RKO (cell line): ENCODE measurements at places on chromosomes 6 and 20.

DNA sequence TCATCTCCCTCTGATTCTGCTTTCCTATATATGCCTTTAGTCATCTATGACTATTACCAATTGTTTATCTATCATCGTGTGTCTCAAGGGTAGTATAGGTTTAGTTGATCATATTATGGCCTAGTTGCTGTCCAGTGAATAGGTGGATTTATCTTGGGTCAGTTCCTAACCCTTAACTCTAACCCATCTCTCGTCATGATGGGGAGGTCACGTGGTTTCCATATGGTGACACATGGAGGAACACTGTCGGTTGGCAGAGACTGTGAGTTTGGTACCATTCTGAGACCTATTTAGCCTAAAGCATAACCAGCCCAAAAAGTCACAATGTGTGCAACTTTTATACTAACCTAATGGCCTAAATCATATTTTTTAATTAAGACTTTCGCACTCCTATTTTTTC lies 103.5 kb downstream of the SAMD5 start:
- no peak for DNase-seq

DNA sequence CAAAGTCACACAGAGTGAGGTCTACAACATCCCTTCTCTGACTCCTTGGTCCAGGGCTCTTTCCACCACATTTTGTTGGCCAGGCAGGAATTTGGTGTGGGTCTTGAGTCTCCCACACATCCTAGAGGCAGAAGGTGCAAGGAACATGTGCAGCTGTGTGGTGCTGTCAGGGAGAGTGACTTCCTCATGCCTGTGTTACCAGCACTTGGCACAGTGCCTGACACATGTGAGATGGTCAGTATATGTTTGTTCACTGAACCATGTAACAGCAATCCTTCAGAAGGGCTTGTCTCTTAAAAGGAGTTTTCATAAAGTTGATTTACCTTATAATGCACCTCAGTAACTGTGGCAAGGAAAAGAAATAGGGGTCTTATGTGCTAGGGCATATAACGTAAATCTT lies 168.5 kb downstream of the CDC5L start:
- no peak for DNase-seq

DNA sequence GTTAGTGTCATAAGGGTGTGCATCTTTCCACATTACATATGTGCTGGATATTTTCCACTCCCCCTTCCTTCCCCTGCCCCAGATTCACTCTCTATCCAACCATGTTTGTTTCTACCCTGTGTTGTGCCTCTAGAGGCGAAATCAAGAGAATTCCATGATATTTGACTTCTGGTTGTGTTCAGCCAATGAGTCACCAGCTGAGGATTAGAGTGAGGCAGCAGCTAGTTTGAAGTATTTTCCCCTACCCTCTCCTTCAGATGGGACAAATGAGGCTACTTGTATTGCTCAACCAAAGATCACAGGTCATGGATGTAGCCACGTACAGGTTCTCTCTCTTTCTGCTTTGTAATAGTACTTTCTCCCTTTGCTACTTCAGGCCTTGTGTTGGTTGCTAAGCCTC lies 24.5 kb upstream of the OR2J2 start:
- peak; percentile 60 for DNase-seq

GRCh38 chr20:63552481-63553249 lies 1.3 kb upstream of the FNDC11 start:
- DNase-seq: no peak
